ENCODE measurements at places on chromosomes 2 and 18.

DNA sequence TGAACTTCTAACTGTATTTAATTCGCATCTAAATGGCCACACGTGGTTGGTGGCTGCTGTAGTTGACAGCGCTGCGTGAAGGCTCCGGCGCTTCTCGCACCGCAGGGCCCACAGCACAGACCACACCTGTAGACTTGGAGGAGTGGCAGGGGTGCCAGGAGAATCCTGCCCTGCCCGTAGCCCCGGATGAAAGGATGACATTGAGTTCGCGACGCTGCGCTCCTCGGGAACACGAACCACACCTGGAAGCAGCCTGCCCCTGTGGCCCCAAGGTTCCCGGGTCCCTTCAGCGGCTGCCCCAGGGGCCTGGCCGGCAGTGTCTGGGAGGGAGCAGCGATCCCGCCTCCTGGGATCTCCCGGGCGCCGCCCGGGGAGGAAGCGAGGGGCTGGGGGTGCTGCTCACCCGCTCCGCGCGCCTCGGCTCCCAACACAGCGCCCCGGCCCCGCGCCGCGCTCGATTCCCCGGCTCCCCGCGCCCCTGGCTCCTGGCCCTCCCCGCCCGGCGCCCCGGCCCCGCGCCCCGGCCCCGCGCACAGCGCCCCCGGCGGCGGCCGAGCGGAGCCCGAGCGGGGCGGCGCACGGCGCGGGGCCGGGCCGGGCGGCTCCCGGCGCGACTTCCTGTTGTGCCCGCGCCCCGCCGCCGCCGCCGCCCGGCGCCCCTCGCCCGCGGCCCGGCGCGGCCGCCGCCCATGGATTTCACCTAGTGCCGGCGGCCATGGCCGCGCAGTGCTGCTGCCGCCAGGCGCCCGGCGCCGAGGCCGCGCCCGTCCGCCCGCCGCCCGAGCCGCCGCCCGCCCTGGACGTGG, at the start of gene RNPEPL1:
TSS of gene RNPEPL1 (plus strand) at position 613 of the 806 bp plus-strand sequence. CDS start at position 716, 103 bp downstream.
- no peak for DNase-seq

GRCh38 chr2:176464886-176465564, 195.8 kb downstream of the MTX2 start:
- no peak for DNase-seq

DNA sequence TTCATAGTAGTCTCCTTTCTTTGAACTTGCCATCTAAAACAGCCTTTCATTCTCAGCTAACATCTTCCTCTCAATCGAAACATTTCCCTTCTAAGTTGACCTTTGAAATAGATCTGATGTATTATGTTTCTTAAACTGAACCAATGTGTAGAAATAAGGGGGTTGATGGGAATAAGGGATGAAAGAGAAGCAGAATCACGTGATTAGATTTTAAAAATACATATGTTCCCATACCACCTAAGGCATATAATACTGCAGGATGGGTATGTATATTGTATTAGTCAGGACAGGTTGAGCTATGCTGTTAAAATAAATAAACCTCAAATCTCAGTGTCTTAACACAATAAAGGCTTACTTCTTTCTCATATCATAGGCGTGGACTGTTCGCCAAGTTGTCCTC, 207.5 kb upstream of the SRD5A2 start:
- no peak for DNase-seq

DNA sequence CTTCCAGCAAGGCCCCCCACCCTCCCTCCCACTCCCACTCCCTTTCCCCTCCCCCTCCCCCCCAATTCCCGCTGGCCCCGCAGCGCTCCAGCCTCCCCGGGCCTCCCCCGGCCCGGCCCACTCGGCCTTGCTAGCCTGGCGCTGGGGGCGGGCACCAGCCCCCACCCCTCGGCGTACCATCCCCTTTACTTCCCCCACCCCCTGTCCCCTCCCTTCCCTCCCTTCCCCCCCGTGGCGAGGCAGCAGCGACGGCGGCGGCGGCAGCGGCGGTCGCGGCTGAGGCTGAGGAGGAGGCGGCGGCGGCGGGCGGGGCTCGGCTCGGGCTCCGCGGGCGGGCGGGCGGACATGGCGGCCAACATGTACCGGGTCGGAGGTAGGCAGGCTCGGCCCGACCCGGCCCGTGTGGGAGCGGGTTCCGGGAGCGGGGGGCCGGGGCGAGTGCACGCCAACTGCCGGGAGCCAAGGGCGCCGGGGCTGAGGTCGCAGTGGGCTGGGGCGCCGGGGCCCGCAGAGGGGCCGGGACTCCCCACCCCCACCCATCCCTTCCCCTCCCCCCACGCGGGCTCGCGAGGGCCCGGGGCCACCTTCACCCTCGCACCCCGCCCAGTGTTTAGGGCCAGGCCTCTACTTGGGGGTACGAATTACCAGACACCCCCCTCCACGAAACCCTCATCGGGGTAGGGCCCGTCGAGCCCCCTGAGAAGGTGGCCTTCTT, at the start of gene MTA3:
TSS of gene MTA3 (plus strand) at position 232 of the 715 bp plus-strand sequence. CDS start at position 346, 114 bp downstream.
- DNase-seq = peak; percentile 59

GRCh38 chr2:148577845-148578492, 66.6 kb upstream of the EPC2 start:
- no peak for DNase-seq

- no peak for DNase-seq
Measured at GRCh38 chr2:215536510-215536909, 100.6 kb upstream of the FN1 start.

DNA sequence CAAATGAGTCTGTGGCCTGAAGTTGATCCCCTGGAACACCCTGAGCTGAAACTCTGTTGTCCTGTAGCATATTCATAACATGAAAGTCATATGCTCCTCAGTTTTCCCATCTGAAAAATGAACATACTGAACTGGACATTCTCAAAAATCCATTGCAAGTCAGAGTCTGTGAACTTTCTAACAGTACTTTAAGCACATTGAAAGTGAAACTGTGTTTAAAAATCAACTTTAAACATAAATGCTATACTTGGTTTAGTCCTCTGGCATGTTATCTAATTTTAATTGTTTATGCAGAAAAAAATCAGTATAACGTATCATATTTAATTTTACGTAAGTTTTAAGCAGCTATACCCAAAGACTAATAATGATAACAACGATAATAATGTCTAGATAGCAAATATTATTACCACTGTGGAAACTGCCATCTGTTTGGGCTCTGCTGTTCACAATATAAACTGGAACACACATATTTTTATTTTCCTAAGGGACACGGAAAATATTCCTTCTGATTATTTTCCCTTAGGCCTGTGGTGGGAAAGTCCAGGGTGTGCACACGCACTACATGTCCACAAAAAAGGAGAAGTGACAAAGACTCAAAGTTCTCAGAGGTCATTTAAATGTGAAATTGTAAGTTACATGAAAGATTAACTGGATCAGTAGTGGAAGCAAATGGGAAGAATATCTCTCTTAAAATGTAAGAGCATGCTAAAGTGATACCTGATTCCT, 56.1 kb upstream of the TTN start:
- DNase-seq = no peak

DNA sequence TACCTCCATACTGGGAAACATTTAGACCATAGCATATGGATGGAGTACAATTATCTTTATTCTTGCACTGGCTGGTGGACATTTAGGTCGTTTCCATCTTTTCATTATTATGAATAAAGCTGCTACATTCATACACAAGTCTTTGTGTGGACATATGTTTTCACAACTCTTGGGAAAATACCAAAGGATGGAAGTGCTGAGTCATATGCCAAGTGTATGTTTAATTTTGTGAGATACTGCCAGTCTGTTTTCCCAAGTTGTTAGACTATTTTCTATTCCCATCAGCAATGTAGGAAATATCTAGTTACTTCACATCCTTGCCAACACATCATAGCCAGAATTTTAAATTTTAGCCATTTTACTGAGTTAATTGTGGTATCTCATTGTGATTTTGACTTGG, 91.5 kb downstream of the GALNT13 start:
- DNase-seq = no peak

GRCh38 chr2:26727641-26728561, 35.4 kb downstream of the KCNK3 start:
- DNase-seq = no peak

GRCh38 chr18:48921305-48922225, 29.2 kb downstream of the SMAD7 start:
- no peak for DNase-seq

GRCh38 chr2:105772362-105772761, 27.6 kb downstream of the NCK2 start:
- DNase-seq = no peak

DNA sequence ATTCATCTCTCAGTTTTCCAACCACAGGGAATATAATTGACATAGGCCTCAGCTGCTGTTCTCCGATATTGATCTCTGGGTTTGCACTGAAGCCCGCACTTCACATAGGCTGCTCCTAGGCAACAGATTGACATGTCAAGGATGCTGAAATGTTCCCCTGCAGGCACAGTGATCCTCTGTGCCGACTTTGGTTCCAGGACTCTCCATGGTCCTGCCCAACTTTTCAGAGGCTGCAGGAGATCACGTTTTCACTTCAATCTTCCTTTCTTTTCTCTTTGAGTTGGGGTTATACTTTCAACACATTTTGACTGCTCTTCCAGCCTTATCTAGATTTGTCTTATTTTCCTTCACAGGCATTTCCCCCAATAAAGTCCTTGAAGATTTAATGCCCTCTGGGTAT, 1361.0 kb downstream of the DSC3 start:
- no peak for DNase-seq

GRCh38 chr2:224428787-224429440, 27.0 kb upstream of the FAM124B start:
- DNase-seq = no peak

All from stimulated activated CD4-positive, alpha-beta T cell treated with anti-CD3 and anti-CD28 coated beads, TNF-alpha, amount 100 ng/mL, for 1 hour (primary cell).